ENCODE measurements at places on chromosomes 3 and 15. TPM values are rescaled to one million over a fixed set of nuclear protein-coding genes. Genes with fewer than 3 reads are reported as not detected.

DNA sequence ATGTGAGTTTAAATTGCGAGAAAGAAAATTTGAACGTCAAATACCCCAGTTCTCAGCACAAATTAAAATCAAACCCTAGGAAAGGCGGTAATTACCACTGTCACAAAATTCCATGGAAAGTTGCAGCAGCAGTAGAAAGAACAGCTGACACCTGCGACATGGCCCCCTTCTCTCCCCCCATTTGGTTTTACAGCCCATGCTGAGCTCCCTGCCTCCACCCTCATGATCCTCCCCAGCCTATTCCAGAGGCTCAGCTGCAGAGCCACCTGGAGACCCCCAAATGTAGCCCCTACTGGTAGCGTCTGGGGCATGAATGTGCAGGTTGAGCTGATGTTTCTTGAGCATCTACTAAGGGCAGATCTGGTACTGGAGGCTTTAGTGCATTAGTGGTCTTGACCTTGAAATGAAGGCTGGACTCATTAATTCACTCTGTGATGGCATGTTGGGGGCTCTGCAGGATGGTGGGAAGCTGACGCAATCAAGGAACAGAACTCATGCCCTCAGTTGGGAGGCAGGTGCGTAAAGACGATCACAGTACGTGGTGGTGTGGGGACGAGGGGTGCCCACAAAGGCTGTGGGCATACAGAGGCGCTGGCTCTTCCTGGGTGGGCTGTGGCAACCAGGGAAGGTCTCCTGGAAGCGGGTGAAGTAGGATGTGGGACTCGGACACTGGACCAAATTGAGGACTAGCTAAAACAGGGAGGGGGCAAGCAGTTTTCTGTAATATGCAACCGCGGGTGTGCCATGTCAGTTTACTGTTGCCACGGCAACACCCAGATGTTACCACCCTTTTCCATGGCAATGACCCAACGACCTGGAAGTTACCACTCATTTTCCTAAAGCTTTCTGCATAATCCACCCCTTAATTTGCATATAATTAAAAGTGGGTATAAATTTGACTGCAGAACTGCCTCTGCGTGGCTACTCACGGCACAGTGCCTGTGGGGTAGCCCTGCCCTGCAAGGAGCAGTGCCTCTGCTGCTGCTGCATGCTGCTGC lies 39.8 kb downstream of the PRKCD start:
- DNase-seq: no peak

DNA sequence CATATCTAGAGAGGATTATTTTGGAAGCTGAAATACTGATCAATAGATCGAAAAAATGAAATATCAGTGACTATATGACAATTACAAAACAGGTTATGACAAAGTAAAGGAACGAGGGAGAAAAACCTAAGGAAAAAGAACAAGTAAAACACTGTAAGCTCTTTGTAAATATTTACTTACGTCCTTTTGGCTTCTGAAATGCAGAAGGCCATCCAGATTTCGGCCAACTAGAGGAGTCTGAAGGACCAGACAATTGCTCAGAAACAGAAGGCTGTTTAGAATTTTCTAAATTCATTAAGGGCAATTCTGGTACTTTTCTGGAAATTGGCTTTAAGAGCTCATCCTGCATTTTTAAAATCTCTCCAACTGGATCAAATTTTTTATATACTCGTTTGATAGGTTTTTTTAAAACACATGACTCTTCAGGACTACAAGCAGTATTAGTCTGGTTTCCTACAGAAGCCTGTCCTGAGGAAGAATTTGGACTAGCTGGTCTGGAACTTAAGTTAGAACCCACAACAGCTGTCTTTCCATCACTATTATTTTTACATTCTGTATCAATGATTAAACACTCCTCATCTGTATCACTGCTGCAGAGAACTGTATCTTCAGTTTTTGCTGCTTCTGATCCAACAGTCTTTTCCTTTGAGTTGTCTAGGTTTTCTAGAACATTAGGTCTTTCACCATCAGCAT lies 30.1 kb downstream of the ICE2 start:
- DNase-seq: peak; percentile 62

- peak; percentile 23 for DNase-seq
Observed at GRCh38 chr3:128369881-128370642, 96.6 kb downstream of the DNAJB8 start.

DNA sequence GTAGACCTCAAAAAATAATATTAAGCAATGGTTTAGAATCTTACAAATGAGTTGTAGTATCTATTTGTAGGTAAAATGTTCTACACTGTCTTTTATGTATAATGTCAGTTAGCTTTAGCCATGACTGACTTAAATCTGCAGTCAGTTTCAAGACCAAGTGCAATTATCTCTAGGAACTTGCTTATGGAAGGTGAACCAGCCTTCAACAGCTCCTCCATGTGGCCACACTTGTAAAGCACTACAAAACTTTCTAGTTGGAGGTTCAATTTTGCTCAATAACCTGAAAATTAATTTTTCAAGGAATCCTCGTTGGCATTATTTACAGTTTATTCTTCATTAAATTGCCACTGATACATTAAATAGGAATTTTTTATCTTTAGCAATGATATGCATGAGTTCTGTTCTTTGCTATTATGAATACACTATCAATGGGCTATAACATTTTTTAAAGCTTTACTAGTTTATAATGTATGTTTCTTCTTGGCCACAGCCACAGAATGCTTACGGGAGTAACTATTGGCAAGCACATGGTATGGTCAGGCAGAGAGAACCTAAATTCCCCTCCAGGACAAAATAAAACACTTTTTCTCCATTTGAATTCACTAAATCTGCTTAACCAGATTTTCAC lies 315.3 kb upstream of the UBE2E2 start:
- DNase-seq: peak; percentile 11

- no peak for DNase-seq
Observed at GRCh38 chr15:57915827-57916531, 149.5 kb downstream of the ALDH1A2 start.

DNA sequence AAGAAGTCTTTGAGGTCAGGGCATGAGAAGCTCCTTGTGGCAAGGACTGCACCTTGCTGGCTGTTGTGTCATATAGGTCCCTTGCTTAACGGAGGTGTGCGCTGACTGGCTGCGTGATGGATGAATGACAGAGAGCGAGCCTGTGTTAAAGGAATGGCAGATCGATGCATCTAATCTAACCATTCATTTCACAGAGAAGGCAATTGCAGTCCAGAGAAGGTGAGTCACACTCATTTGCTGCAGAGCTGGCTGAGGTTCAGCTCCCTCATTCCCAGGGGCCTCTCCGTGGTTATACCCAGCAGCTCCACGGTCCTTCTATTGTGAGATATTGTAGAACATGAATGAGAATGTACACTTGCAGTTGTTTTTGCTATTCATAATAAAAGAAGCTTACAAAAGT lies 289.3 kb downstream of the EPHB1 start:
- DNase-seq: peak; percentile 0

GRCh38 chr15:57994221-57995049 lies 71.1 kb downstream of the ALDH1A2 start:
- DNase-seq: no peak

DNA sequence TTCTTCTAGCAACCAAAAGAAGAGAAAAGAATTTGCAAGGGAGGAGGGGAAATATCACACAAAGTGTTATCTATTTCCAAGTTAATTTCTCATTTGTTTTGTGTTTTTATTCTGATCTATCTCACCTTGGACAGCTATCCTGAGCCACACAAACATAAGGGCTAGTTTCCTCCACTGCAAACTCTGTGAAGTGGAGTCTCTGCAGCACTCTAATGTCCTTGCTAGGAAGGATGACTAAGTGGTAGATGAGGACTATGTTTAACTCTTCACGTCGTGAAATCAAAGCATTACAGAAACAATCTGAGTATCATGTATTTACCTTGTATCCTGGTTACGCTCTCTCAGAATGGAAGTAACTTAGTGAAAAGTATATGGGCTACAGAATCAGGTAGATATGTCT lies 33.9 kb upstream of the CHRM5 start:
- peak; percentile 13 for DNase-seq

DNA sequence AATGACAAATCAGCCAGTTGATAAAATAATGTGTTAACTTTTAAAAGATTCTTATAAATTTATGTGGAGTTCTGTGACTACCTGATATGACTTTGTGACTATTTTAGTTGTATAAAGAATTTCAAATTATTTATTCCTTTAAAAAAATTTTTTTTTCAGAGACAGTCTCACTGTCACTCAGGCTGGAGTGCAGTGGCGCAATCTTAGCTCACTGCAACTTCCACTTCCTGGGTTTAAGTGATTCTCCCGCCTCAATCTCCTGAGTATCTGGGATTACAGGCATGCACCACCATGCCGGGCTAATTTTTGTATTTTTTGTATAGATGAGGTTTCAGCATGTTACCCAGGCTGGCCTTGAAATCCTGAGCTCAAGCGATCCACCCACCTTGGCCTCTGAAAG lies 48.5 kb downstream of the MBNL1 start:
- no peak for DNase-seq

The ATP8B4 gene
- total RNA-seq: 1.0 TPM

The ERICH6 gene
- 0.38 TPM for total RNA-seq

The TMEM40 gene
- not detected for total RNA-seq

The PRSS50 gene
- total RNA-seq: not detected

The ASB14 gene
- total RNA-seq: not detected

The C3orf33 gene
- 3.4 TPM for total RNA-seq

The TMEM207 gene
- not detected for total RNA-seq

Data from LHCN-M2 (cell line).